ENCODE measurements at places on chromosomes 1 and 21.

- no peak for DNase-seq
These were observed 223.5 kb downstream of the KIF26B start for GRCh38 chr1:245378311-245378722.

DNA sequence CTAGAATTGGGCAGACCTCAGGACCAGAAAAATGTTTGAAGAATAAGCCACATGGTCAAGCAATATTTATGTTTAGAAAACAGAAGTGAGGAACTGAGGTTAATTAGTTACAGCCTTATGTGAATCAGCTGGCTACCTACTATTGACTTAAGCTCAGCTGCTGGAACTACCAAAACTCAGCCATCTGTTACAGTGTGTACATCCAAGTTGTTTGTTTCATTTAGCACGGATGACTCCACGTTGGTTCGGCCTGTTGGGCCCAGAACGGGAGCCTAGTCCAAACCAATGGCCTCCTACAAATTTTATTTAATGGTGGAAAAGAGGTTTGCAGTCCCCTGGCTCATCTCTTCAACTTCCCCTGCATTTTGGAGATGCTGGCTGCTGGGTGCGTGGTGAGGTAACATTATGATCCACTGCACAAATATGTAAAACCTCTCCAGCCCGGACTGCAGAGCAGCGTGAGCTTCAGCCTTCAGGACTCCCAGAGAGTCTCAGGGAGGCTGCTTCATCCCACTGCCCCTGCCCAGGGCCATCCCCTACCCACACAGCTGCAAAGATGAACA lies 143.4 kb downstream of the ZZZ3 start:
- no peak for DNase-seq

- no peak for DNase-seq
These were observed 170.0 kb downstream of the GRIK3 start for GRCh38 chr1:36864182-36864822.

DNA sequence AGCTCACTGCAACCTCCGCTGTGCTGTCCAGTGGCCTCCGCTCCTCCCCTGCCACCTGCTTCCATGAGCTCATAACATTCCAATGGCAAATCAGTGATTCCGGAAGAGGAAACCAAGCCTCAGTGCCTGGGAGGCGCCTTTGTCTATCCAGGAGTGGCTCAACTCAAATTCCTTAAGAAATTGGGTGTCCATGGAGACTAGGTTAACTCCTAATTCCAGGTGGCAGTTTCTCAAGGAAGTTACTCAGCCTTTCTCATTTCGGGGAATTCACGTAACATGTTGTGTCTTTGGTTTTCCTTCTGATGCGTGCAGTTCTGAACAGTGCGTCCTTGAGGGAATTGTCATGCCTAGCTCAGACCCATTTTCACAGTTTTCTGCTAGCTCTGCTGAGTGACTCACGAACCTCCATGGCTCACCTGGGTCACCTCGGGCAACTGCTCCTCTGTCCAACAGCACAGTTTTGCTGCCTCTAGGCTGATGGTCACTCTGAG lies 89.9 kb upstream of the DSCAM start:
- no peak for DNase-seq

DNA sequence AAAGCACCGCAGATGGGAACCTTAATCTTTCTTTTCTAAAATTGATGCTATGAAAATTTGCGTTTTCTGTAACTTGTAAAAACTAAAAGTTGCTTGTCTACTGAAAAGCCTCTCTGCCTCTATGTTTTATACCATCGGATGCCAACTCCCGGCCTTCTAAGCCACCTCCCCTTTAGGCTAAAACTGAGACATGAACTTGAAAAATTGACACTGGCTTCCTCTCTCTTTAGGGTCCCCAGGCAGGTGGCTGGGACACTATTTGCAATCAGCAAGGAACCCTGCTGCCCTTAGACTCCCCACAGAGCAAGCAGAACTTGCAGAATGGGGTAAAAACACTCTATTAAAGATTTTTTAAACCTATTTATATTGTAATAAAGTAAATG lies 151.1 kb upstream of the CAMK1G start:
- no peak for DNase-seq

DNA sequence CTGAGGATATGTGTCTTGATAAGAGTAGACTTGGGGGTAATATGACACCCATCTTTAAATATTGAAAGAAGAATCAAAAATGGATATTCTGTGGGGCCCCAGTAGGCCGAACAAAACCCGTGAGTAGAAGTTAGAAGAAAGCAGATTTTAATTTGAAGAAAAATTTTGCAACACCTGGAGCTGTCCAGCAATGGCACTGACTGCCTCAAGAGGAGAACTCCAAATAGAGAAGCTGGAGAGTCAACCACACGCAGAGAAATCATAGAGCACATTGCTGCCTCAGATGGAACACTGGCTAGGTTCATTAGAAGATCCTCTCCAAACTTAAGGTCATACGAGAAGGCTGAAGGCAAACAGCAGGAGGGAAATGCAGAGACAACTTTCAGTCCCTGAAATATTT lies 6.8 kb downstream of the NHLH1 start:
- DNase-seq: no peak

DNA sequence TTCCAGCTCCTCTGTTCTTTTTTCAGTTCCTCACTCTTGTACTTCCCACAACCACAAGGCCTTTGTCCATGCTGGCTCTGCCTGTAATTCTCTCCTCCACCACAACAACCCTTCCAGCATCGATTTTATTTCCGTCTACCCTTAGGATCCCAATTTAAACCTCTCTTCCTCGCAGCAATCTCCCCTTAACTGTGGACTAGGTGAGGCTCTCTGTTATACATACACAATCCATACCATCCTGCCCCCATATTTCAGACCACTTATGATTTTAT lies 90.4 kb upstream of the ZC3H11B start:
- DNase-seq: no peak

DNA sequence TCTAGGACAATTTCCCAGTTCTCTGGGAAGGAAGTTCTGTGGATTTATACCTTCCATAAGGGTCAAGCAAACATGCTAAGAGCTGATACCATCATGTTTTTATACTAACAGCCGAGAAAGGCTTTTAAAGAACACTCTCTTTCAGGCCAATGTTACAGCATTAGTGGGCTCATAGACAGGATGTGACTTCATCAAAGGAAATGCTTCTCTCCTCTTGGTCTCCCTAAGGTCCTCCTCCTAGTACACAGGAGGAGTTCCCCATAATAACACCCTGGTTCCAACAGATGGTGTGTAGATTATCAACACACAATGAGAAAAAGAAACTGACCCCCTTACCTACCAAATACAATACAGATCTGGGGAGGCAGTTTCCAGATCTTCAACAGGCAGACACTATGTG lies 26.7 kb upstream of the GLIS1 start:
- no peak for DNase-seq

DNA sequence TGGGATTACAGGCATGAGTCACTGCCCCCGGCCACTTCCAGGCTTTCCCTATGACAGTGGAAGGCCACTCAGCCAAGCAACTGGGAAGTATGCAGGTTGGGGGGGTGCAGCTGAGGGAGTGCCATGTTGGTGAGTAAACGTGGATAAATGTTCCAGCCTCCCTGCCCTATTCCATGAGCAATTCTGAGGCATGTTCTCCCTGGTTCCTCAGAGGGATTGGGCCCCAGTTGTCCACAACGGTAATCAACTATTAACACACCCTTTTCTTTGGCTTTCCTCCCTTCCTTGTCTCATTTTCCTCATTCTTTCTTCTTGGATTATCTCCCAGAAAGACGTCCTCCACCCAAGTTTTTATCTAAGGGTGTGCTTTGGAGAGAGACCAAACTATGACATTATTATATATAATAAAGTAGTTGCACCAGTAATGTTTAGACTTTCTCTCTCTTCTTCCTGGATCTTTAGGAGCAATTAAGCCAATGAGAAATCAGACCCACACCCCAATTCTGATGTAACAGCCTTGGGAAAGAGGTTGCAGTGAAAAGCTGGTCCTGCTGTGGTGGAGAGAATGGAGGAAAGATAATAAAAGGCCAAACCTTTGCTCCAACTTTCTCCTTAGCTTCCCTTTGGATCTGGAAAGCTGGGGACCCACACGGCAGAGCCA lies 6.8 kb upstream of the SLAMF9 start:
- DNase-seq: no peak

GRCh38 chr1:25462732-25463131 lies 32.0 kb downstream of the MACO1 start:
- no peak for DNase-seq

DNA sequence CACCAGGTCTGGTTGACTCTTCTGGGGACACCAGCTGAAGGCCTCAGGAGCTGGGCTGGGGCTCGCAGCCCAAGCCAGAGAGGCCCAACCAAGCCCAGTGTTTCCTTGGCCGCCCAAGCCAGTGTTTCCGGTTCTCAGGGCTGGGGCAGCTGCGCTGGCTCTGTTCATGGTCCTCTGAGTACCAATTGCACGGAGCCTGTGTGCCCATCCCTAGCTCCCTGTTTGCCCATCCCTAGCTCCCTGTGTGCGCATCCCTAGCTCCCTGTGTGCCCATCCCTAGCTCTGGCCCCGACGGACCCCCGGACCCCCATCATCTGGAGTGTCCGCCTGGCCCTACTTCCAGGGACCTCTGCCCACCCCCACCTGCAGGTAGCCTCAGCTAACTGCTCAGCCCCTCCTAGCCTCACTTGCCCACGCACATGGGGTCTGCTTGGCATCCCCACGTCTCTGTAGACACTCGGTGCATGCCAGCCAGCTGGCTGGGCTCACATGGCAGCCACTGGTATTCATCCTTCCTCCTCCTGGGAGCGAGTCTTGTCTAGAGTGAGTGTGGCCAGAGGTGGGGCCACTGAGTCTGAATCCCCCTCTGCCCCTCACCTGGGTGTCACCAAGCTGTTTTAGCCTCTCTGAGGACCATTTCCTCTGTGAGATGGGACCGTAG lies 64.0 kb downstream of the WNT9A start:
- DNase-seq: no peak

- DNase-seq: peak; percentile 53
These were observed 27.2 kb upstream of the EPS8L3 start for GRCh38 chr1:109790735-109791494.

- DNase-seq: no peak
These were observed 172.7 kb downstream of the BARHL2 start for GRCh38 chr1:90544356-90544755.

GRCh38 chr1:40382108-40382460 lies 8.6 kb downstream of the SMAP2 start:
- DNase-seq: no peak

GRCh38 chr1:31627301-31627929 lies 9.9 kb downstream of the HCRTR1 start:
- DNase-seq: peak; percentile 94

DNA sequence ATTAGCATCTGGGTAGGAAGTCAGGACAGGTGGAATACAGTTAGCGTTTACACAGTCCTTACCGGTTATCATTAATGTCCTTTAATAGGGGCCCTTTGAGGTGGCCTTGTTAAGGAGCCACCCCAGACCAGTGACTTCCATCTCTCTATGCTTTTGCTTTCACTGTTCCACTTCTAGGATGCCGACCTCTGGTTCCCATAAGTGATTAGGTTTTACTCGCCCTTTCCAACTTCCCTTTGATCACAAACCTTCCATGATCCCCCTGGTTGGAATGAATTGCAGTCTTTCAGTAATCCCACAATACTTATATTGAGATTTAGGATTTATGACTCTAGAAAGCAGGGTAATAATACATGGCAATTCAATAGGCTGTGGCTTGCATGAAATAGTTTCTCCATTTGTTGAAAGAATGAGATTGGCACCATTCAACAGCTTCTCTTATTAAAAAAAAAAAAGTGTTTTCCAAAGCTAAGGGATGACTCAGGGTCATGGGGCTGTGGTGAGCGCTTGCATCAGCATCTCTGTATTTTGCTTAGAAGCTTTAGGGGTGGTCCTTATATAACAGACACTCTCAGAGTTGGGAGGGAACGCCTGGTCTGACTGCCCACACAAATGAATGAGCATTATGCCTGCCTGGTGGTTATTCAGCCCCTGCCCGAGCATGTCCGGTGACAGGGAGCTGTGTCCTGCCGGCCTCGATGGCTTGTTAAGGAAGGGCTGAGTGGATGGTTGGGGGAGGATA lies 110.5 kb downstream of the CNIH3 start:
- DNase-seq: no peak

- no peak for DNase-seq
These were observed 897.2 kb downstream of the ADGRL2 start for GRCh38 chr1:82697965-82698364.

DNA sequence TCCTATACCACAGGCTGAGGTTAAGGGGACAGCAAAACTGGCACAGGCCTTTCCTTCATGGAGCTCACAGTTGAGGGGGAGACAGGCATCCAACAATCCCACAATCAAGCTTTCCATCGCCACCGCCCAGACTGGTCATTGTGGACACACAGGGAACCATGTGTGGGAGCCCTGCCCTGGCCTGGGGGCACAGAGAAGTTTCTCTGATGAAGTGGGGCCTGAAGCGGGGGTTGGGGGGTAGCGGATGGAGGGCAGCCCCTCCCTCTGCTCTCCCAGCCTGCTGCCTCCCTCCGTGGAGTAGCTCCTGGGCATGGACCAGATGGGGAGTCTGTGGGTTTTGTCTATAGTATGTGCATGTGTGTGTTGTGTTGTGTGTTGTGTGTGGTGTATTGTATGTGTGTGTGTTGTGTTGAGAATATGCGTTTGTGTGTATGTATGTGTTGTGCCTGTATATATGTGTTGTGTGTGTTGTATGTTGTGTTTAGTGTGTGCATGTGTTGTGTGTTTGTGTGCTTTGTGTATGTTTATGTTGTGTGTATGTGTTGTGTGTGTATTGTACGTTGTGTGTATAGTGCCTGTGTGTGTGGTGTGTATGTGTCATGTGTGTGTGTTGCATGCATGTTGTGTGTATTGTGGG lies 14.4 kb upstream of the LDLRAP1 start:
- DNase-seq: no peak

- peak; percentile 56 for DNase-seq
These were observed 134.2 kb downstream of the GDAP2 start for GRCh38 chr1:117795190-117795589.

DNA sequence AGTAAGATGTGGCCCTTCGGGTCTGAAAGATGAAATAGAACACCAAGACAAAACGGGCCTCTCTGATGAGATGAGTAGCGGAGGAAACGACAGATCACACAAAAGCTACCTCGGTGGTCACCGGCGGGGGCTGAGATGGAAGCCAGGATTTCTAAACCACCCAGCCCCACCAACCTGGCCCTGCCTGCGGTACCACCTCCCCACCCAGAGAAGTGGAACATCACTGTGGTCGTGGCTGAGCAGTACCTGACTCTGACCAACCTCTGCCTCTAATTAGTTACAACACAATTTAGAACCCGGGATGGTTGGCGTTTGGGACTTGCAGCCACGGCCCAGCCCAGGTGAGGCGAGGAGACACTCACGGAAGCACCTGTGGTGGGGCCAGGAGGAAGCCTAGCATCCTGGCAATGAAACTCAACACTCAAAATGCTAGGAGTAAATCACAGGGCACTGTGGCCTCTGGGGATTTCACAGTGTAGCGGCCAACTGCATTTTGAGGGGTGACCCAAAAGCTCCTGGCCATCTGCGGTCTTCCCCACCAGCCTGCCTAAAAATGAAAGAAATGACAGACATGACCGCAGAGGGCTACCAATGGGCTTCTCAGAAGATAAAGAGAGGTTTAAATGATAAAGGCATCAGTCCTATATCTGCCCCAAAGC lies 73.4 kb downstream of the ITPKB start:
- DNase-seq: no peak

- no peak for DNase-seq
These were observed 128.0 kb downstream of the SLC44A5 start for GRCh38 chr1:75482951-75483350.
